Activated T-helper 9 cell treated with anti-CD3 and anti-CD28 coated beads, Interleukin-2, amount 50 U/mL, for 16 hours (primary cell): ENCODE measurements at places on chromosomes 11 and 22.

DNA sequence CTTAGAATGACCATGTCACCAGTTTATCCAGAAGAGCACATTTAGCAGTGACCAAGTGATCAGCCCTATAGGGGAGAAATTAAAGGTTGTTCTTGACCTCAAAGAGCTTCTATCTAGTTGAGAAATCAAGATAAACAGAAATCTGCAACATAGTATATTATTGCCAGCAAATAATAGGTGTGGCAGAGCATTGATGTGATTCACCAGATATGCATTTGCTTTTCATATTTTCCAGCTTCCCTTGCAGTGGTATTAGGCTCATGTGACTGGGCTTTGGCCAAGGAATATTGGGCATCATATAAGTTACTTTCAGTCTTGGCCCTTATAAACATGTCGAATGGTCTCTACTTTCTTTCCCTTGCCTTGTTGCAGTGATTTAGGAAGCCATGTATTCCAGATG lies 34.5 kb downstream of the COMMD9 start:
- DNase-seq: no peak

- DNase-seq: no peak
Measured at GRCh38 chr22:32208681-32209080, 3.8 kb upstream of the RFPL2 start.

GRCh38 chr11:133966172-133966651 lies 9.4 kb upstream of the IGSF9B start:
- DNase-seq: no peak

GRCh38 chr11:117256573-117256972 lies 24.1 kb downstream of the RNF214 start:
- no peak for DNase-seq

DNA sequence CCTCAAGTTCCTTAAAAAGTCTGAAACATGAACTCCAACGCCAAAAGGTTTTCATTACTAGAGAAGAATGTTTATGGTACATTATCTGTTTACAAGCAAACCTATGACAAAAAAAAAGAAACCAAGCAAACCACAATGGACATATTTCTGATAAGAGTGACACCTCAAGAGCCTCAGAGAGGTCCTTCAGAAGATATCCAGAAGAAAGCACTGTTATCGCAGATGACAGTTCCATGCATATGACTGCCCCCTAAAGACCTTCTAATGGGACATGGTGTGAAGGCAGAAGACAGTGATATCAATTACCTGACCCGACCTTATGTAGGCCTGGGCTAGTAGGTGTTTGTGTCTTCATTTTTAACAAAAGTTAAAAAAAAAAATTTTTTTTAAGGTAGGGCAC lies 3.1 kb downstream of the HDHD5 start:
- no peak for DNase-seq

- no peak for DNase-seq
Measured at GRCh38 chr22:27578937-27579617, 222.5 kb downstream of the MN1 start.

GRCh38 chr22:22465782-22466181 lies 42.8 kb downstream of the ZNF280B start:
- DNase-seq: no peak

- no peak for DNase-seq
Measured at GRCh38 chr11:88171982-88172381, 3.3 kb downstream of the RAB38 start.

DNA sequence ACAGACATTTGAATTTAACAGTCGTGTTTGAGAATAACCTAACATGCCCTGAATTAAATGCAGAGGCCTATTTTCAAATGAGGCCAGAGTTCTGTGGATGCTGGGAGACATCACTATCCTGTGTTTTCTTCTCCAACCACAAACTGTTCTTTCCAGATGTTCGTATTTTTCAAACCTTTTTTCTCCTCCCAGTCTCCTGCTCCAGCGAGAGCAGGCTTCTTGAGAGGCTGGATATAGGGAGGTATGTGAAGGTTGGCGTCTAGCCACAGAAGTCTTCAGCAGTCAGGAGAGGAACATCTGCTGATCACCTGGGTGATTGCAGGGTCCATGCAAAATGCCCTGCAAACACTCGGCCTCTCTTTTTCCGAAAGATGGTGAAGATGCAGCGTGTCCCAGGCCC lies 126.3 kb downstream of the C11orf91 start:
- no peak for DNase-seq

GRCh38 chr11:64339754-64340408 lies at the start of gene CCDC88B:
TSS of gene CCDC88B (plus strand) at chr11:64340204. CDS start at chr11:64340267, 63 bp downstream.
- peak; percentile 78 for DNase-seq

- no peak for DNase-seq
Measured at GRCh38 chr11:66749091-66749490, 20.1 kb upstream of the SPTBN2 start.

GRCh38 chr11:61083601-61084147 lies 18.6 kb upstream of the CD5 start:
- peak; percentile 41 for DNase-seq

DNA sequence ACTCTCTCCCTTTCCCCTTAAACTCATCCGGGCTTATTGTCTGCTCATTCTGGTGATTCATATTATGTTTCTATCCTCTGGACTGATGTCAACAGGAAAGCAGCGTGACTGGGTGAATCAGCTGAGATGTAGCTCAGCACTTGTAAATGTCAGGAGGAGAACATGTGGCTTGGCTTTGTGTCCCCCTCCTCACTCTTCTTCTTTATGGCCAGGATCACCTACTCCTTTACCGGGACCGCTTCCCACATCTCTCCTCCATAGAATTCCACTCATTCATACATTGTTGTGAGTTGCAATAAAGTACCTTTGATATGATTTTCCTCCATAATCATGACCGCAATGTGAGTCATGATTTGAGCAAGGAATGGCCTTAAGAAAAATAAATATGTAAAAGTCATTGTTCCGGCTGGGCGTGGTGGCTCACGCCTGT lies 15.8 kb upstream of the SYN3 start:
- DNase-seq: no peak

GRCh38 chr11:24794064-24794463 lies 297.2 kb downstream of the LUZP2 start:
- DNase-seq: no peak

GRCh38 chr11:132866783-132867545 lies 665.3 kb downstream of the OPCML start:
- no peak for DNase-seq

GRCh38 chr11:93747122-93747521 lies 5.7 kb downstream of the C11orf54 start:
- DNase-seq: no peak
